ENCODE measurements at places on chromosomes 11 and 22.

- no peak for DNase-seq
Measured at GRCh38 chr22:19746726-19747125, 13.9 kb upstream of the TBX1 start.

GRCh38 chr11:12270215-12270797, 107.1 kb upstream of the PARVA start:
- no peak for DNase-seq

GRCh38 chr11:96319898-96320656, 22.9 kb downstream of the MAML2 start:
- DNase-seq = no peak

DNA sequence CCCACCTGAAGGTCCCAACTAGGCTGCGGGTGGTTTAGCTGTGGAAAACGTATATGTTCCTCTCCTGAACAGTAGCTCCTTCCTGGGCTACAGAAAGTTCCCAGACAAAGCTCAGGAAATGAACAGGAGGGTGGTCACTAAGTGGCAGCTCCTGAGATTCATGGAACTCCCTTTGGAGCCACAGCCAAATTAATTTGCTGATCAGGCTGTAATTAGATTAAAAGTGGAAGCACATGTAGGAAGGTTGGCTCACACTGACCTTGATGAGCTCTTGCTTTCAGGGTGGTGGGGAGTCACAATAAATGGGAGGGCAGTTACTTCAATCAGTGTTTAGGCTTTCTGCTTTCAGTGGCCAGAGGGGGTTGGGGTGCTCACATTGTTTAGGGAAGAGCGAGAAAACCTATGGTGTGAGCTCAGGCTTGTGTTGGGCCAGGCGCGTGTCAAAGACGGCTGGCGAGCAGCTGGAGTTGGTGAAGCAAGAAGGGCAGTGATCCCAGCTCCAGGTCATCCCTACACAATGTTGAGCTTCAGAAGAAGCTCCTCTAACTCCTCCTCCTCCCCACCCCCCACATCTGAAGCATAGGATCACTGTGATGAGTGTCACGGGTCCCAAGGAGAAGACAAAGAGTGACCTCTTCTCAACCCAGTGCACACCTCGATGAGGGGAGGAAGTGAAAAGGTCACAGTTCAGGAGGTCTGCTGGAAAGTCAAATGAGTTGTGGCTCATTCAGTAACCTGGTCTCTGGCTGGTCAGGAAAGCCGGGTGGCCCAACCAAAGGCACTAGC, 42.5 kb downstream of the CLPB start:
- DNase-seq = no peak

DNA sequence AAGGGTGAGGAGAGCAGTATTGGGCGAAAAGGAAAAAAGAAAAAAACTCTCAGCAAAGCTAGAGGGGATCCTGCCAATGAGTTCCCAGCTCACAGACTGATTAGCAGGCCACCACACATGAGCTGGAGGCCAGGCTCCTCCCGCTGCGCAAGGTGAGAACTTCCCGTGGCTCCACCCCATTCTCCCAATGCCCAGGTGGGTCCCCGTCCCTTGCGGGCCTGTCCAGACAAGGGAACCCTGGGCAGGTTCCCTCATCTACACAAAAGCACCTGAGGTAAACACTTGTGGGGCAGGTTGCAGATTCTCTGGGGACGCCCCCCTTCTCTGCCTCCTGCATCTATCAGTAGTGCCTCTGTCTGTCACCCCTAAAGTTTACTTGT, 46.5 kb downstream of the CDPF1 start:
- no peak for DNase-seq

- no peak for DNase-seq
Measured at GRCh38 chr22:40758390-40758789, 60.8 kb downstream of the SLC25A17 start.

GRCh38 chr11:105903113-105903512, 118.9 kb downstream of the MSANTD4 start:
- no peak for DNase-seq

DNA sequence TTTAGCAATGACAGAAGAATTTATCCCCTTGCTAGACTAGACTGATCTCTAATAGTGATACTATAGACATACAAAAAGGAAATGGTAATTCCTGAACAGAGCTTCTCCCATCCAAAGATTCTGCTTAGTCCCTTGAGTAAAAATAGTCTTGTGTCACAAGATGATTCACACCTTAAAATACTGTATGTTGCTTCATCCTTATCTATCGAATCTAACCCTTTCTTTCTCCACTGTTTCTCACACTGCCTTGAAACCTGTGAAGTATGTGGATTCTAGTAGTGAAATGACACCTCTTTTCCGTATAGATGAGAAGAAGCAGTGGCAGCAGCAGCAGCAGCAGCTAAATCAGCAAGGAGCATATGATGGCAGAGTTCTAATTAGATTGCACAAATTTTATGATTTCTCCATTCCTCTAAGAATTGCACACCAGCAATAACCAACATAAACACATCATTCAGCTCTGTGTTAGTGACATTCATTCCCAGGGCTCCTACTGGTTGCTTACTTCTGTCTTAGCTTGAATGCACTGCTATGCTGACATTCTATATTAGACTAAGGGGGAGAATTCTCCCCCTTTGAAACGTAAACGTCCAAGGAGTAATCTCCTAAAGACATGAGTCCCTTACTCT, 14.6 kb downstream of the KCNA4 start:
- no peak for DNase-seq

DNA sequence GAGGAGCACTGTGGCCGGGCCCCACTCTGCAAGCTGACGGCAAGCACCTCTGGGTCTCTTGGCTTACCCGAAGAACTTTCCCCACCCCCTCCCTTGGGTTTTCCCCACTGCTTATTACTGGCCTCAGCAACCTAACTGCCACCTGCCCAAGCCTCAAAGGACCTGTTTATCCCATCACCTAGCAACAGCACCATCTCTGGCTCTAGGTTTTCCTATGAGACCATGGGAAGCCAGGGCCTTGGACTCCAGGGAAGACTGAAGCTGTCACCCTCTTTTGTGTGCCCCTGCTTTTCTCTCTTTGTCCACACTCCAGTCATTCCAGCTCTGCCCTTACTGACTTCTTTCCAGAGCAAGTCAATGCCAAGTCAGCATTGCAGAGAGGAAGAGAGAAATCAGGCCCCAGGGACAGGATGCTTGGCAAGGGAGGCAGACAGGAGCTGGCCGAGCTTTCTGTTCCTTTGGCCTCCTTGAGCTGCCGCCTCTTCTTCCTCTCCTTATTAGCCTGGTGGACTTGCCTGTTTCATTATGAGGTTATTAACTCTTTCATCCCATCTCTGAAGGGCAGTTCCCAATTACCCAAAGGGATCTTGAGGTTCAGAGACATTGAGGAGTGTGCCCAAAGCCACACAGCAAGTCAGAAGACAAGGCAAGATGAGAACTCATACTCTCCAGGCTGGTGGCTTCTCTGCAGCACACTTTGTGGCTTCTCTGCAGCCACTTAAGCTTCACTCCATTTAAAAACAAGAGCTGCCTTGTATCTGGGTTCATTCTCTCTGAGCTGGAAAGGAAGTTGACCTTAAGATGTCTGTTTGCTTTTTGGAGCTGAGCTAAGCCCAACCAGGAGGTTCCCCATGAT, at the start of gene SMIM35:
SMIM35 (minus strand) TSS at position 51 of the 856 bp plus-strand sequence. CDS start 206 bp downstream, outside the sequence.
- DNase-seq = no peak

GRCh38 chr22:49215840-49216239, 611.8 kb downstream of the BRD1 start:
- DNase-seq = no peak

GRCh38 chr11:101255036-101255435, 125.4 kb upstream of the PGR start:
- DNase-seq = no peak

GRCh38 chr22:20569059-20570058, 61.9 kb downstream of the MED15 start:
- DNase-seq = no peak

GRCh38 chr22:44621401-44622146, 80.4 kb upstream of the PRR5 start:
- no peak for DNase-seq

DNA sequence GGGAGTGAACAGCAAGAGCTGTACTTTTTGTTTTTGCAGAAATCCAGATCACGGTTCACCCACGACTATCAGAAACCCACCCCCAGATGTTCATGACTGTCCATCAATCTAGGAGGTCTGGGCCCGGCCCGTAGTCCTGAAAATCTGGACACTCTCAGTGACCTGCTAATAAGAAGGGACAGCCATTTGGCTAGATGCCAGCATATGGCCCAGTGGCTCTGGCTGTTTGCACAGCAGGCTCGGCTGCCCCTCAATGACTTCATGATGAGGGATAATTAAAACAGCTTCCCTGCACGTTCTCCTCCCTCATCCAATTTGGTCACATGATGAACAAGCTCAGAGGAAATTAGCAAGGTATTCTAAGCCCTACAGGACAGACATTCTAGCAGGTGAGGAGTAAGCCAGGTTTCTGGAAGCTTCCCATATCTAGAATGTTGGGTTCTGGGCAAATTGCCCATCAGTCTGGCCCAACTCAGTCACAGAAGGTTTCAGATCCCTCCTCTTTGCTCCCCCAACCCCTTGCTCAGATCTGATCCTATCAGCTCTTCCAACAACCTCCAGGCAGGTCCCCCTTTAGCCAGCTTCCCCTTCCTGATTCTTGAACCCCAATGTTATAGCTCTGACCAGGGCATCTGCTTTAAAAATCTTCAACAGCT, 397.3 kb downstream of the SHANK2 start:
- no peak for DNase-seq

GRCh38 chr22:50610581-50610980, 10.0 kb downstream of the MAPK8IP2 start:
- no peak for DNase-seq

- DNase-seq = no peak
Measured at GRCh38 chr11:65401803-65402248, 15.4 kb downstream of the FRMD8 start.

- DNase-seq = no peak
Measured at GRCh38 chr22:17334059-17334458, 35.2 kb upstream of the CECR2 start.

DNA sequence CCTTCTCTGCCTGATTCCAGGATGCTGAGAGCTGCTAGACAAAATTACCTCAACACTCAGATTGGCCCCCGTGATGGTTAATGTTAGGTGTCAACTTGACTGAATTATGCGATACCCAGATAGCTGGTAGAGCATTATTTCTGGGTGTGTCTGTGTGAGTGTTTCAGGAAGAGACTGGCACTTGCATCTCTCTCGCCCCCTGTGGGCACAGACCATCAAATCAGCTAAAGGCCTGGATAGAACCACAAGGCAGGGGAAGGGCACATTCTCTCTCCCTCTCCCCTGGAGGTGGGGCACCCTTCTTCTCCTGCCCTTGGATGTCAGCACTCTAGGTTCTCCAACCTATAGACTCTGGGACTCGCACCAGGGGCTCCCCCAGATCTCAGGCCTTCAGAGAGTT, 79.7 kb downstream of the KIRREL3 start:
- no peak for DNase-seq

DNA sequence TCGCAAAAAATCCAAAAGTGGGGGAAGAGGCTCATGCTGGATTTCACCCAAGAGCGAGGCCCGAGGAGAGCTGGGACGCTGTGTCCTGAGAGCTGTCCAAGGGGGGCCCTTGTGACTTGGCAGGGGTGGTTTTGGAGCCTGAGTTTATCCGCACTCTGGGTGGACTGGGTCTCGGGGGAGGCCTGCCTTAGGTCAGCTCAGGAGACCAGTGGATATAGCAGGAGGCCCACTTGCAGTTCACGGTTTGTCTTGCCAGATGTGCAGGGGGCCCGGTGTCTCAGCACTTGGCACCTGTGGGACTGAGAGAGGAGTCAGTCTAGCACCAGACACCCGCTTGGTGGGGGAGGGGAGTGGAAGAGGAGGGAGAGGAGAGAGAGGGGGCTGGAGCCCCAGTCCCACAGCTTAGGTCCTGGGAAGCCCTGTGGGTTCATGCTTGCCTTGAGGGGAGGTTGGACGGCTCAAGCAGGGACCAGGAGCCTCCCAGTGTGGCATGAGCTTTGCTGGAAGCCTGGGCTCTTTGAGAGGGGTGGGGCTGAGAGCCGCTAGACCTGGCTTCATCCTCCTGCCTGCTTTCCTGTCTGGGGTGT, 33.4 kb downstream of the PARVB start:
- no peak for DNase-seq

DNA sequence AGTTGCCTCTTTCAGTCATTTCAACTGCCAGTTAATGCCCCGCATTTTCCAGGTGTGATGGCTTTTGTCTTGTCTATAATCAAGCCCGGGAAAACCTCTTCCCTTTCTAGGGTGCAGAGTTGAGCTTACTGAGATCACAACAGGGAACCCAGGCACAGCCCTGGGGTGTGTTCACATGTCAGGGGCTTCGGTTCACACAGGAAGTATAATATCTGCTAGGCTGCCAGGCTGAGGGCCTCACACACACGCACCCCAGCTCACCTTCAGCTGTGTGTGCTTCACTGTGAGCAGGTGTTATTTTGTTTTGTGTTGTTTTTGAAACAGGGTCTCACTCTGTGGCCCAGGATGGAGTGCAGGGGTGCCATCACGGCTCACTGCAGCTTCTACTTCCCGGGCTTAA, 9.7 kb upstream of the SOX10 start:
- DNase-seq = no peak

DNA sequence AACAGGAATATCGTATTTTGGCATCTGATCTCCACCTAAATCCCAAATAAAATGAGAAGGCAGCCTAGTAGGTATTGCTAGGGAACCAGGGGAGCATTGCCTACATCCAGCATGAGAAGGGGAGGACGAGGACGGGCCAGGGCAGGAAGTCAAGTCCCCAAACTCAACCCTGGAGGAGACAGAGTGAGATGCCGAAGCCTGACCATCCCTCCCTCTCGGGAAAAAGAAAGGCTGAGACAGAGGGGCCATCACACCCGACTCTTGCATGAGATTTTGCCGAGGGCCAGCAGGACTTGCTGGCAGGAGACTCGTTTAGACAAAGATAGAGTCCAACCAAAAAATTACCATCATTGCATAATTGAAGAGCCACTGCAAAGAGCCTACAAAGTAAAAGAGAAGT, 50.2 kb upstream of the SPATA19 start:
- DNase-seq = no peak

GRCh38 chr22:27576413-27576812, 225.1 kb downstream of the MN1 start:
- DNase-seq = no peak

GRCh38 chr11:126999366-126999765, 1.2 kb downstream of the KIRREL3 start:
- no peak for DNase-seq

DNA sequence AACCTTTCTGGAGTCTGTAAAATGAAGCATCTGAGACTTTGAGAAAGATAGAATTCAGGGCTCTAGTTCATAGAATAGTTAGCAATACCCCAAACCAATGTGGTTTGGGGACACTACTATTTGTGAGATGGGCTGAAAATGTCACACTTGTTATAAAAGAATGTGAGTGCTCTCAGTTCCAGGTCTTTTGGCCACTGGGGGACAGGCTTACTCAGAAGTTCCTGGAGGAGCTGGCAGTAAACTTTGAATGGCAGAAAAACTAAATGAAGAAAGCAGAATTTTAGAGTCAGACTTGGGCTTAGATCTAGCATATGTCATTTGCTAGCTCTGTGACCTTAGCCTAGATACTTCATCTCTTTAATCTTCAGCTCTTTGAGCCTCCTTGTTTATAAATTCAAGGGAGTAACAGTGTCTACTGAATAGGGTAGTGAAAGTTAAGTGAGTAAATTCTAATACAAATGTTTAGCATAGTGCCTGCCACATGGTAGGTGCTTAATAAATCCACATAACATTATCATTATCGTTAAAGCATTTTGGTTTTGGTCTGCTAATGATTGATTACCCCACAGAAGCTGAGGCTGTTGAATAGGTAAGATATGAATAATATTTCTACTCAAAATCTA, 3.7 kb downstream of the LYVE1 start:
- no peak for DNase-seq
